Uterus (tissue), 4 donors: ENCODE measurements at places on chromosomes 6 and 20.

GRCh38 chr6:131968656-131969055 is 17.5 kb upstream of the CCN2 start:
- no peak for DNase-seq

DNA sequence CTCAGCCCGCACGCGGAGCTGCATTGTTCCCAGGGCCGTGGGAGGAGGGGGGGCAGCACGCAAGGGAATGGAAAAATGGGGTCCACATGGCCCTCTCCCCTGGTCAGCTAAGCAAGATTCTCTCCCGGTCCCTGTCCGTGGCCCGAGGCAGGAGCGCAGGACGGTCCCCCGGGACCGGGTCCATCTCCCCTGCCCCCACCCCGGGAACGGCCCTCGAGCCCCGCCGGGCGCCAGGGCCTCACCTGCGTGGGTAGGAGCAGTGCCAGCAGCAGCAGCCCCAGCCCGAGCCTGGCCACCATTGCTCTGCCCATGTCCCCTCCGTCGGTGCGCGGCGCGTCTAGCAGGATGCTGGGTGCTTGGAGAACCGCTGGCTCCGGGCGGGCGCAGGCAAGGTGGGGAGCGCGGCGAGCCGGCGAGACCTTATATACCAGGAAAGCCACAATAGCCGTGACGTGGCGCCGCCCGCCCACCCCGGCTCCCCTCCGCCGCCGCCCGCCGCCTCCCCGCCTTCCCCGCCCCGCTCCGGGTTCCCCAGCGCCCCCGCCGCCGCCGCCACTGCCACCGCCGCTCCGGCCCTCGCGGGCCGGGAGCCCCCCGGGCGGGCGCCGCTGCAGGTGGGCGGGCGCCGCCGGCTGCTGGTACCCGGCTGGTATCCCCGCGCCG is at the start of gene CD24:
TSS of gene CD24 (minus strand) at position 394 of the 663 bp plus-strand sequence. CDS start at position 311, 83 bp downstream.
- no peak for DNase-seq

- DNase-seq: no peak
Measured at GRCh38 chr20:47674686-47675085, 110.6 kb downstream of the SULF2 start.

DNA sequence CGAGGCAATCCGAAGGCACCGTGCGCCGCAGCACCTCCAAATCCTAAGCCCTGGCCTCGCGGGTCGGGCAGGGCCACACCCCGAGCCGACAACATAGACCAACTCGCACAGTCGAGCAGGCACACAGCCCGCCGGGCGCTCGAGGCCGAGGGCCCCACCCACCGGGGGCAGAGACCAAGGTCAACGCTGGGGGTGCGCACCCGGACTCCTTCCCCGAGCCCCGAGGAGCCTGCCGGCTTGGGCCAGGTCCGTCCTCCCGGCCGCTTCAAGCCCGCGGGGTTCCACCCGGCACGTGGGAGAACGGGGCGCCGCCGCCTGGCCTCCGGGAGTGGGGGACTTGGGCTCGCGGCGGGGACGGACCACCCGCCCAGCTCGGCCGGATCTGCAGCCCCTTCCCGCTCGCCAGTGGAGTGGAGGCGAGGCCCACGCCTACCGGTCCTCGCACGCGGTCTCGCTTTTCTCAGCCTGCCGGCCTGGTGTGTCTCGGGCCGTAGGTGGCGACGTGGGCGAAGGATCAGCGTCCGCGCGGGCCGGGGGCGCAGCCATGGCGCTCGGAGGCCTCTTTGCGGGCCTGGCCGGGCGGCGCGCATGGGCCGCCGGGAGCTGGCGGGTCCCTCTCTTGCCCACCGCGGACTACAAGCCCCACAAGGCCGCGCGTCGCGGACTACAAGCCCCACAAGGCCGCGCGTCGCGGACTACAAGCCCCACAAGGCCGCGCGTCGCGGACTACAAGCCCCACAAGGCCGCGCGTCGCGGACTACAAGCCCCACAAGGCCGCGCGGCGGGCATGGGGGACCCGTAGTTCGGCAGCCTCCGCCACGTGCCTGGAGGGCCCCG is at the start of gene UCKL1:
TSS of gene UCKL1 (minus strand) at position 590 of the 837 bp plus-strand sequence. CDS start at position 546, 44 bp downstream.
- peak; percentile 90 for DNase-seq

DNA sequence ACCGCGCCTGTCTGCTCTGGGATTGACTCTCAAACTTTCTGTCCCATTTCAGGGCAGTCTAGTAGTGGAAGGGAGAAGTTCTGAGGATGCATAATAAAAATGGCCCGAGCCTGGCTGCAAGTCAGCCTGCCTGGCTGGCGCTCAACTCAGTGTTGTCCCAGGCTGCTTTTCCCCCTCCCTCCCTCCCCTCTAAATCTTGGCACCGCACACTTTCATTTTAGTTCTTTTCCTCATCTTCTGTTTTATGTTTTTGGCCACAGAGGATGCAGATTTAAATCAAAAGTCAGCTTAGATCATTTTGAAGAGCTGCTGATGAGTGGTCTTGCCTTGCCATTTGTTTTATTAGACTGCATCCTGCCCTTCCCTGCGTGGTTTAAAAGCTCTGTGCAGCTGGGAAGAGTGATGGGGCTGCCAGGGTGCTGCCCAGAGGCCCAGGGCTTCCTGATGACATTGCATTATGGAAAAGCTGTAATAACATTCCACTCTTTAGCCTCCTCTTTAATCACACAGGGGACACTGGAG is 6.5 kb upstream of the UQCC2 start:
- DNase-seq: peak; percentile 74

DNA sequence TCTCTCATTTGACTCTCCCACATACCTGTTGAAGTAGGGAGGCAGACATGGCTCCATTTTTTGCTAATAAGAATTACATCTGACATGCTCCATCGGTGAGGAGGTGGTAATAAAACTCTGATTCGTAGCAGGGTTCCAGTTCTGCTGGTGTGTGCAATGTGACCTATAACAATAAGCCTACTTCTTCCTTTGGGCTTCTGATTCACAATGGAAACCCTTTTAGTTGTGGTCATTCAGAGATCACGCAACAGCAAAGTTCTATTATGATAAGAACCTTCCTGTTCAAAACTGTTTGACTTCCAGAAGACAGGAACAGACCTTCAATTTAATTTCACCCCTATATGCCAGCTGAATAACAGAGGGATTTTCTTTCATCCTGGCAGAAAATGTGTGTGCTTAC is 31.4 kb upstream of the GSTA4 start:
- DNase-seq: no peak

DNA sequence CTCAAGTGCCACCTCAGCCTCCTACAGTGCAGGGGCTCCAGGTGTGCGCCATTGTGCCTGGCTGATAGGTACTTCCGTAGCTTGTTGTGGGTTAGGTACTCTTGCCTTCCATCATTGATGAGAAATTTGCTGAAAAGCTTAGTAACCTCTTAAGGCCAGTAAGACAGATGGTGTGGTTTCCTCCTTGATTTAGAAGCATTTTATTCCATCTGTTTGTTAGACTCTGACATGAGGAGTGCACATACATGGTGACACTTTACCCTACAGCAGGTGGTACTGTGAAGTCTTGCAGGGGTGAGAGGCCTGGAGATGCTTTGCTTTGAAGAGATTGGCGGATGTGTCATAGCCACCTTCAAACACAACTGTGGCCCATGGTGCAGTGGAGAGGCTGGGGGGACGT is 14.8 kb upstream of the MTG2 start:
- DNase-seq: no peak

GRCh38 chr20:43726811-43727338 is at the start of gene GTSF1L:
GTSF1L (minus strand) TSS chr20:43727002; CDS start chr20:43726694, 308 bp downstream.
- DNase-seq: no peak

DNA sequence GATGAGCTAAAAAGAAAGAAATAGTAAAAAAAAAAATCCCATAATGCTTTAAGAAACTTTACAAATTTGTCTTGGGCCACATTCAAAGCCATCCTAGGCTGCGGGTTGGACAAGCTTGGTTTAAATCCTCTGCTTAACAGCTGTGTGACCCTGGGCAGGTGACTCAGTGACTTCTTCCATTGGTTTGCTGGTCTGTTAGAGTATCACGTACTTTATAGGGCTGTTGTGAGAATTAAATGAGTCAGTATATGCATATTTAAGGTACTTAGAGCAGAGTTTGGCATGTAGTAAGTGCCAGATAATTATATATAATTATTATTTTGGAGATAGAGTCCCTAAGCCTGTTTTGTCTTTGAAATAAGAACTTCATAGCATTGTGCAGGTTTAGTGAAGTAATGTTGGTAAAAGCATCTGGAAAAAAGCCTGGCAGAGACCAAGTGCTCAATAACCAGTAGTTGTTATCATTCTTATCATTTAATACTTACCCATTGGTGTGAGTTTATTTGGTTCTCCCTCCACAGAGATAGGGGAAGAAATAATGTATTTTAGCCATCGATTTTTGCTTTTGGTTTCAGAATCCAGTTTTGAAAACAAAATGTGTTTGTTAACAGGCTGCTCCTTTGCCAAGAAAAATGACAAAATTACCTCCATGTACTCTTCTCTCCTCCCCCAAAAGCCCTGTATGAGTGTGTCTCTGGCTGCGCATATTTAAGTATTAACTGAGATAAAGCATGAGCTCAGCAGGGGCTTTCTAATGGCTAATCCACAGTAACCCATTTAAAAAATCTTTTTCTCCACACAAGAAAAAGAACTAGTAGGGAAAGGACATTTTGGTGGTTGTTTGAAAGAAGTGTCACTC is 67.2 kb downstream of the FOXO3 start:
- DNase-seq: no peak

DNA sequence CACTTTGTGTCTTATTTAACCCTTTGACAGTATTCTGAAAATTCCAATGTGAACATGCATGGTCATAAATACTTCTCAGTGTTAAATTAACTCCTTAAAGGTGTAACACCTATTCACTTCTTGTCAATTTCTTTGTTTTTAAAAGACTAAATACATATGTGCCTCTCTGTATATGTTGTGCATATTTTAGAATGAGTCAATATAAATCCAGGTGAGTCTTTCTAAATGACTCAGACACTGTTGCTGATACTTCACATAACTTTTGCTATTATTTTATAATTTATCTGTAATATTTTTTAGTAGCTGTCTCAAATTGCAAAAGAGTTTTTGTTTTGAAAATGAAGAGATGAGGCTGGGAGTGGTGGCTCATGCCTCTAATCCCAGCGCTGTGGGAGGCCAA is 36.0 kb downstream of the TIAM2 start:
- no peak for DNase-seq

- DNase-seq: no peak
Measured at GRCh38 chr20:50125279-50125678, 12.3 kb upstream of the UBE2V1 start.
